ENCODE measurements at places on chromosomes 1 and 21.

DNA sequence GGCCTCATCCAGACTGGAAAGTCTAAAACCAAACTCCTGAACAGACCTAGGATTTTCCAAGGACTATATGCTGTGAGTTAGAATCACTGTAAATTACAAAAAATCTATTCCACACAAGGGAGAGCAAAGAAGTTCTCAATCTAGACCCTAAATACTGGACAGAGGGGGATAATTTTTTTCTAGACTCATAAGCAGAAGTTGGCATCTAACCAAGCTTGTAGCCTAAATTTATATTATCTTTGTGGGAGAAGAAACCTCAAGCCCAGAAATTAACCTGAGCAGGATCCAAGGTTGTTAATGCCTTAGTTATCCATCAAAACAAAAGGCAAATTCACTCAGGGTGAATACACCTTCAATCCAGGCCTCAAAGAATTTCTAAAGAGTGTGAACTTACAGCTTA is 290.2 kb downstream of the SMYD3 start:
- no peak for DNase-seq

- DNase-seq, result peak; percentile 75
Measured at GRCh38 chr1:225817611-225818061, 7.7 kb downstream of the EPHX1 start.

GRCh38 chr1:56074007-56074651 is 505.2 kb downstream of the PLPP3 start:
- no peak for DNase-seq

GRCh38 chr1:45012639-45013278 is 705 bp downstream of the UROD start:
- peak; percentile 71 for DNase-seq

GRCh38 chr21:39568361-39568760 is 44.4 kb upstream of the B3GALT5 start:
- DNase-seq, result no peak

- peak; percentile 62 for DNase-seq
Measured at GRCh38 chr1:3515774-3516480, 61.5 kb downstream of the ARHGEF16 start.

- DNase-seq, result no peak
Measured at GRCh38 chr21:41570791-41571355, 62.9 kb upstream of the TMPRSS2 start.

- DNase-seq, result no peak
Measured at GRCh38 chr21:26194811-26195251, 24.3 kb upstream of the APP start.

DNA sequence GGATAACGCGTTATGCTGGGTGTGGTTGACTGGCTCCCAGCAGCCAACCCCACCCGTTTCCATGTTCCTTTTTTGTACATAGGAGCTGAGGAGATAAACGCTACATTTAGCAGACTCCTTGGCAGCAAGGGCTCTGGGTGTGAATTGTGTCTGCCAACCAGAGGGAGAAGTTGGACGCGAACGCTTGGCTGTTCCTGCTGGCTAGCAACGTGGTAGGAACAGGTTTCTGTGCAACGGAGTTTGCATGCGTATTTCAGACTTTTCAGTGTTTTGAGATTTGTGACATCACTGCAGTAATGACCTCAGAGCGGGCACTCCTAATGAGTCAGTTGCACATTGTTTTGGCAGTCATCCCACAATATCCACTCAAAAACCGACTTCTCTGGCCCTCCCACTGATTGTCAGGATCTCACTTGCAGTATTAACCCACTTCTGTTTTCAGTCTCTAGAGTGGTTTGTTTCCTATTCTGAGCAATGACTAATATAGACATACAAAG is 98.7 kb upstream of the RGS1 start:
- DNase-seq, result peak; percentile 3

DNA sequence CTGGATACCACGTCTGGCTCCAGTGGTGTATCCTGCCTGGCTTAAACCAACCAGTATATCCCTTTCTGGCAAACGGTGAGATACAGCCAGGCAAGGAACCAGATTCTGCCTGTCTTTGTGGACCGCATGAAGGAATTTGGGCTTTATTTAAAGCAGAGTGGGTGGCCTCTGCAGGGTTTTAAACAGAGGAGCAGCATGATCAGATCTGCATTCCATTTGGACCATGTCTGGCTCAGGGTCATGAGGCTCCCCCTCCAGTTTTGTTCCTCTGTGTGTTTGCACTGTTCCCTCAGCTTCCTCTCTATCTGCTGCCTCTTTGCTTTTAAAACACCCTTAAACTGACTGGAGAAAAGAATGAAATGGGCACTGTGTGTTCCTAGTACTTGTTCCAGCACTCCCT is 195.0 kb downstream of the GIPC2 start:
- DNase-seq, result no peak

GRCh38 chr21:25385911-25386474 is 221.3 kb downstream of the MRPL39 start:
- peak; percentile 37 for DNase-seq

GRCh38 chr1:218591966-218592365 is 246.8 kb downstream of the TGFB2 start:
- no peak for DNase-seq

DNA sequence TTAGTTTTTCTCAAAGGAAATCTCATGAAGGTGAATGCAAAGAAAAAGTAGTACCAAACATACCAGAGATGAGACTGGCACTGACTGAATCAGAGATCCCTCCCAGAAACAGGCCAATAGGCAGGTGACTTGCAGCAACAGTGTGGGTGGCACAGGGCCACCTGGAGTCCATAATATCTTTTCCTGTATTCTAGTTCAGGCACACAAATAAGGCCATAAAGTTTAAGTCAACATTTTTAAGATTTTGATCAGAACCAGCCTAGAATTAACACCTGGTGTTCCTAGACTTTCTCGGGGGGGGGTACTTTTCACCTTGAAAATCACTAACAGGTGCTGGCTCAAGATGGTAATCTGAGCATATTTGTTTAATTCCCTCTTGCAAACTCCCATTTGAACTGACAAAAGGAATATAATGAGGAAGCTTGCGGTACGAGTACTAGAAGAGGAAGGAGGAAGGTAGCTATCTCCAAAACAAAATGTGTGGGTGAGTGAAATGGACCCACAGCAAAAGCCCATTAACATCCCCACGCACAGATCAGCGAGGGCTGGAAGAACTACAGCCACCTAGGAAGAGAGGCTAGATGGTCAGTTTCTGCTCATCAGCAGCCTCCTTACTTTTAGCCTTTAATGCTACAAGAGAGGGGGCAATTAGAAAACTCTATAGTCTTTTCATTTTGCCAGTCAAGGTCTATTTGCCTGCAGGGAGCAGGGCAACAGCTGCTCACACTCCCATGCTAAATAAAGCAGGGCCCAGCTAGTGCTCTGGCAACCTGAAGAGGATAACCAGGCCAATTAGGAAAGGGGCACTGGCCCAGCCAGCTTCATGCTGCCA is 18.9 kb downstream of the SDE2 start:
- DNase-seq, result no peak

GRCh38 chr1:16449666-16450065 is 9.1 kb downstream of the NECAP2 start:
- no peak for DNase-seq

- DNase-seq, result no peak
Measured at GRCh38 chr21:26438976-26439375, 134.1 kb downstream of the CYYR1 start.

DNA sequence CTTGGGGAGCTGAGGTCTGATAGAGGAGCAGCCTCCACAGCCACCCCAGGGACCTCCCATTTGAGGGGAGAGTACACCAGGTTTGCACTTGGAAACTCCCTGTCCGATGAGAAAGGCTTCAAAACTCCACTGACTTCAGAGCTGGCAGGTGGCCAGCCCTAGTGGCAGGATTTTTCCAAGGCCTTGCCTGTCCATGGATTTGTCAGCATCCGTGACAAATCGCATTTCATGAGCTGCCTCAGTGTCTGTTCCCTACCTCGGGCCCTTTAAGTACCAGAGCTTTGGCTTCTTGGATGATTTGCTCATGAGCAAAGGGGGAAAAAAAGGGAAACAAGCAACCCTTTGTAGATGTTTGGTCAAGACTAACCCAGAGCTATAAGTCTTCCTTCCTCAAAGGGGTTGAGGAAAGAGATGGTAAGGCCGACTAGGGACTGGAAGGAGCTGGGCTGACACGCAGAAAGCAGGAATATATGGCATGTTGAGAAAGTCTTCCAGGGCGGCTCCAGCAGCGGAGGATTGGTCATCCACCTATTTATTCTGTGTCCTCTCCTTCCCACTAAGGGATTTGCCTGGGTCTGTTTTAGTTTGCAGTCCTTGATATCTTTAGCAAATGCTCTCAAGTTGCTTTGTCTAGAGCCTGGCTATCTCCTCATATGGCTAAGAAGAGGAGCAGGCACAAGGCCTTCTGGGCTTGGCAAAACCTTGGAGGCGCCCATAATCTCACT is 2.7 kb upstream of the HSPG2 start:
- peak; percentile 98 for DNase-seq

- no peak for DNase-seq
Measured at GRCh38 chr1:218587900-218588299, 242.8 kb downstream of the TGFB2 start.

- DNase-seq, result no peak
Measured at GRCh38 chr1:239287296-239287695, 99.1 kb upstream of the CHRM3 start.

DNA sequence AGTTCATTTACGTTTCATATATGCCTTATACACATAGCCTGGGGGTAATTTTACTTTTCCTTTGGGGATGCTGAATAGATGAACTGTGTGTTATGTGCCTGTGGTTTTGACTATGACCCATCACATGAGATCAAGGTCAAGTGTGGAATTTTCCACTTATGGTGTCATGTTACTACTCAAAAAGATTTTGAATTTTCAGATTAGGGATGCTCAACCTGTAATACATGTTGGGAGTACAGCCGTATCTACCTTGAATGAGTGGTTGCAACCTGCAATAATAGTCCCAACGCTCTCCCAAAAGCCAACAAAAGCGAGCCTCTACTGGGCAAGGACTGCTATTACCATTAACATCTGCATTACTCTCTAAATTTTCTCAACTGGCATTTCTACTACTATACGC is 68.5 kb upstream of the SDC3 start:
- DNase-seq, result peak; percentile 21

DNA sequence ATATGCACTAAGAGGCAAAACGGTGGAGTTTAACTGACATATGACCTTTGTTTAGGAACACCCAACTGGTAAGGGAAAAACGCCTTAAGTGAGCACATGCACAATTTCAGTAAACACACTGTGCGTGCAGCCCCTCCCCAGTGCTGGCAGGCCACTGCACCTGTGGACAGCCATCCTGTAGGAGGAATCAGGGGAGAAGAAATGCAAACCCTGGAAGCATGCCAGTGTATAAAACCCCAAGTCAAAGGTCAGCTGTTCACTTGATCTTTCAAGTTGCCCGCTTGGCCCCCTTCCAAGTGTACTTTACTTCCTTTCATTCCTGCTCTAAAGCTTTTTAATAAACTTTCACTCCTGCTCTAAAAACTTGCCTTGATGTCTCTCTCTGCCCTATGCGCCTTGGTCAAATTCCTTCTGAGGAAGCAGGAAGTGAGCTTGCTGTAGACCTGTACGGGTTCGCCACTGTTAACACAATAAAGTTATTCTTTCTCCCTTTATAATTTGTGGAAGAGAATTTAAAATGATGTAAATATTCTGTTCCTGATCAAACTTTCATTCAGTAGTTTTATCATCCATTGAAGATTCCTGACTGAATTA is 31.8 kb downstream of the USP25 start:
- DNase-seq, result no peak

DNA sequence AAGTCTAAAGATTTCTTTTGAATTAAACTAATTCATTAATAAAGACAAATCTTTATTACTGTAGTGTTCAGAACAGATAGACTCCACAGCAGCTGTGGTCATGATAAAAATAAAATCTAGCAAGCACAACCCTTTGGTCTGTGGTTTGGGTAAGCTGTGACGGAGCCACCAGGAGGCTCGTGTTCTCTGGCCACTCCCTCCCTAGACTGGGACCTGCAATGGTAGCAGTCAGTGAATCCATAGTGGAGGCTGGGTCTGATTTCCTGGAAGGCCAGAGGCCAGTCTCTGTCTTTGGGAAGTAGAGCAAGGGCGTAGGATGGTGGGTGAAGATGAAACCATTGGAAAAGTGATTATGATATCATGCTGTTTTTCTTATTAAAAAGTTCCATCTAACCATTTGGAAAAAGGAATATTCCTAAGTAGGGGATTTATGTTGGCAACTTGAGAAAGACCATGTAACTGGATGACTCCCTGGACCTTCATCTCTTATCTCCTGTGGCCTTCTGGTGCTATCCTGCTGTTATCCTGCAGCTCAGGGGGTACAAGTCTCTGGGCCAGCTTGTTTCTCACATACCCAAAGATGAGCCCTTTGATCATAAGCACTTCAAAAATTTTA is 39.0 kb downstream of the TENT5C start:
- DNase-seq, result no peak

DNA sequence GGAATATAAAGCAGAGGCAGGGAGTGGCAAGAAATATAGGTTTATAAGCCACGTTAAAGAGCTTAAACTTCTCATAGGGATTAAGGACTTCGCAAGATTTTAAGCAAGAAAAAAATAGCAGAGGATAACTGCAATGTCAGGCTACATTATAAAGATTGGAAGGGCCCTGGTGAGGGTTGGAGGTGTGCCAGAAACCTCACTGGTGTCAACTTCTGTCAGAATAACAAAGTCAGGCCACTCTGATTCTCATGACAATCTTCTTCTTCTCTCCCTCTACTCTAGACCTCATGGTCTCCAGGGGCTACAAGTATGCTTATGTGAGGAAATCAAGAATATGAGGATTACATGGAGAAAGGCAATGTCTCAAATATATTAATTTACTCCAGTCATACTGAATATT is 32.6 kb upstream of the FMO2 start:
- DNase-seq, result no peak

- peak; percentile 25 for DNase-seq
Measured at GRCh38 chr1:232951180-232951579, 769 bp downstream of the NTPCR start.

DNA sequence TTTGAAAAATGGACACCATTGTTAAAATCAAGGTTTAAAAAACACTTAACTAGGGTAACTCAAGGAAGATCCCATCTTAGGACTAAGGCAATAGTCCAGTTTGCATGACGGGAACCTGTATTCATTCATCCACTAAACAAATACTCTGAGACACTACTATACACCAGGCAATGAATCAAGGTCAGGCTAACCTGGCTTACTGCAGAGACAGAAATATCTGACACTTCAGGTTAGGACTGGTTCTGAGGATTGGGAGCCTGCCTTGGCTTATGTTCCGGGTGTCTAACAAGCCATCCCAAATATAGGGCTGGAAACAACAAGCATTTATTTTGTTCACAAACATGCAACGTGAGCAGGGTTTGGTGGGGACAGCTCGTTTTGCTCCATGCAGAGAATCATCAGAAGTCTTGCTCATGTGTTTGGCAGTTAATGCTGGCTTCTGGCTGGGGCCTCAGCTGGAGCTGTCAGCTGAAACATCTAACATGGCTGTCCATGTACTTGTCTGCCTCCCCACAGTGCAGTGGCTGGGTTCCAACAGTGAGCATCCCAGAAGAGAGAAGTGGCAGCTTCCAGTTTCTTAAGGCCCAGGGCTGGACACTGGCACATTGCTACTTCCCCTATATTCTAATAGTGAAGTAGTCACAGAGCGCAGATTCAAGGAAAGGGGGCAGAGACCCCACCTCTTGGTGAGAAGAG is 37.0 kb upstream of the CAMK1G start:
- DNase-seq, result no peak

- DNase-seq, result no peak
Measured at GRCh38 chr1:85047144-85047471, 1.2 kb downstream of the MCOLN3 start.

- no peak for DNase-seq
Measured at GRCh38 chr1:8294170-8294697, 23.7 kb upstream of the SLC45A1 start.

GRCh38 chr1:112284796-112285195 is 111.2 kb upstream of the CTTNBP2NL start:
- no peak for DNase-seq

GRCh38 chr1:209291715-209292114 is 291.8 kb upstream of the CAMK1G start:
- DNase-seq, result no peak
